ENCODE measurements at places on chromosomes 7 and 10.
A peak's percentile ranks its signal among the peaks of the same experiment; 100 is the strongest.

- DNase-seq = peak; percentile 84
Observed at GRCh38 chr10:133258818-133259601, 17.7 kb downstream of the ADAM8 start.

GRCh38 chr10:106355450-106355849 is 809.1 kb downstream of the SORCS1 start:
- DNase-seq = no peak

- no peak for DNase-seq
Observed at GRCh38 chr10:23198940-23199767, 7.0 kb downstream of the PTF1A start.

DNA sequence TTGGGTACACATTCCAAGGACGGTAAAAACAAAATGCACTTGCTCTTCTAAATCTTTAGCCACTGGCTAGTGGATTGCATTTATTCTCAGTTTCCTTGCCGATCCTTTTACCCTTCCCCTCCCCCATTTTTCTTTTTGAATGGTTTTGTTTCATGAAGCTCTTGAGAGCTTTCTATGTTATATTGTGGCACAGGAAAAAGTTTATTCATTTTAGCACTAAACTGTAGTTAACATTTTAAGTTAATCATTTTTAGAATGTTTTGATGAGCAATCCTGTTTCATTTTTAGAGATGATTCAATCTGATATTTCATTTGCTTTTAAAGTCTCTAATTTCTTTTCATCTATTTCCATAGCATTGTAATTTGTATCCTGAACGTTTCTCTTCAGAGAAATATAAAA is 24.0 kb downstream of the ZEB1 start:
- no peak for DNase-seq

GRCh38 chr7:25855854-25856782 is 295.9 kb upstream of the NFE2L3 start:
- no peak for DNase-seq

DNA sequence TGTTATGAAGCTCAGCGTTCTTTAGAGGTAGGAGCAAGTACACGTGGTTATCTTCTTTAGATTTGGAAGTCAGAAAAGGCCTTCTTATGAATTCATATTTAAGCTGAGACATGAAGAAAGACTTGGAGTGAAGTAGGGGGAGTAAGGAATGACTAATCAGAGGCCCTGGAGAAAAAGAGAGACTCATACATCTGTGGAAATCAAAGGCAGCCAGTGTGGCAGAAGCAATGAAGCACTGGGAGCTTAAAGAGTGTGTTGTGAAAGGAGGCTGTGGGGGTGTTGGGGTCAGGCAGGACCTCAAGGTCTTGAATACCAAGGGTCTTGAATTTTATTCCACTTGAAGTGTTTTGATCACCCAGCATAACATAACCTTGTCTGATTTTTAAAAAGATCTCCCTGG is 35.7 kb upstream of the FGL2 start:
- DNase-seq = no peak

DNA sequence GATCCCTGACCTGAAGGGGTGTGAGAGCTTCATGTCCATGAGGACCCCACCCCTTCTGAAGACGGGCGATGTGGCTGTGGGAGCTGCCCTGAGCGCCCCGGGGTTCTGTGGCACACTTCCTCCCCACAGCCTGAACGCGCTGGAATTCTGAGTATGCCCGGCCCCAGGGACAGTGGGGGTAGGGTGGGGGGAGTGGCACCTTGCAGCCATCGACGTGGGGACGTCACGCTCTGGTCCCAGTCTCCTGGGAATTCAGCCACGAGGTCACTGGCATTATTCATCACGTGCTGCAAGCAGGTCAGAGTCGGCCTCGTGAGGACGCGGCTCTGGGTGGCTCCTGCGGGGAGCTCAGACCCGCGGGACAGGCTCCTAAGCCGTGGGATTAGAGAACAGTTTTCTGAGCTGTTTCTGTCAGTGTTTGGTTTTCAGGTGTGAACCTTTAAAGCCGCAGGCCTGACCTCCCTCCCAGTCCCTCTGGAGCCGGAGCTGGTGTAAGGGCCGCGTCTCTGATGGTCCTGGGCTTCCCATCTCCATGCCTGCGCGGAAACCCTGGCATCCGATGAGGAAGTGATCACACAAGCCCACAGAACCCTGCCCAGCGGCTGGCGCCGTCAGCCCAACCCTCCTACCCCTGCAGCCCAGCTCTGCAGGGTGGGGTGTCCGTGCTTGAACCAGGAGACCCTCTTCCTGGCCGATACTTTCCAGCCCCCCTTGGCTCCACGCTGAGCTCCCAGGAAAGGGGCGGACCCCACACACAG is 16.1 kb downstream of the GPR146 start:
- no peak for DNase-seq

DNA sequence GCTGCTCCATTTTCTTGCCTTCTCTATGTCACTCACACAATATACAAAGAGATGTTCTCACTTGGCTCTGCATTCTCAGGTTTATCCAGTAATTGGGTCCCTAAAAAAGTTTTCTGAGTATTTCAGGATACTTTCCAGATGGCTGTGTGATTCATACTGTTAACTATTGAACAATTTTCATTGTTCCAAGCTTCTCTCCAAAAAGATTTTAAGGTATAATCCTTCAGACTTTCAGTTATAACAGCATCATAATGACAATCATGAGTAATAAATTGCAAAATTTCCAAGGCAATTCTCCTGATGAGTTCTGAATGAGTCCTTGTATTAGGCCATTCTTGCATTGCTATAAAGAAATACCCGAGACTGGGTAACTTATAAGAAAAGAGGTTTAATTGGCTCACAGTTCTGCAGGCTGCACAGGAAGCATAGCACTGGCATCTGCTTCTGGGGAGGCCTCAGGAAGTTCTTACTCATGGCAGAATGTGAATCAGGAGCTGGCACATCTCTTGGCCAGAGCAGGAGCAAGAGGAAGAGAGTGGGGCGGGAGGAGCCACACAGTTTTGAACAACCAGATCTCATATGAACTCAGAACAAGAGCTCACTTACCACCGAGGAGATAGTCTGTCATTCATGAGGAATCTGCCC is 148.1 kb downstream of the SLC16A9 start:
- DNase-seq = no peak

DNA sequence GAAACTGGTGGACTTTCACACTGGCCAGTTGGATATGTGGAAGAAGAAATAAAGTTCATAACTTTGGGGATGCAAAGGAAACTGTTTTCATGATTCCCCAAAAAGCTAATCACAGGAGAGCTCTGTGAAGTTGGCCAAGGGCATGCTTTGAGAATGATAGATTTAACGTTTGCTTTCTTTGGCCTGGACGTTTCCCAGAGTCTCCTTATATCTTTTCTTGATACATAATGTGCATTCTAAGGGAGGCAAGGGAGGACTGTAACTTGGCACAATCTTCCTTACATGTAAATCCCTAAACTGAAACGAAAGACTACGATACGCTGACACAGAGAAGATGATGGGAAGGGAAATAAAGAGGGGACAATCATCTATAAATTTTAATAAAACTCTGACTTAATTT is 176.5 kb upstream of the INHBA start:
- no peak for DNase-seq

GRCh38 chr7:55209366-55209765 is 155.8 kb upstream of the LANCL2 start:
- no peak for DNase-seq

GRCh38 chr7:20199015-20199737 is 18.0 kb downstream of the MACC1 start:
- peak; percentile 67 for DNase-seq

- DNase-seq = no peak
Observed at GRCh38 chr10:124606822-124607221, 137.4 kb downstream of the FAM53B start.

- DNase-seq = no peak
Observed at GRCh38 chr10:644943-645334, 44.5 kb downstream of the DIP2C start.

DNA sequence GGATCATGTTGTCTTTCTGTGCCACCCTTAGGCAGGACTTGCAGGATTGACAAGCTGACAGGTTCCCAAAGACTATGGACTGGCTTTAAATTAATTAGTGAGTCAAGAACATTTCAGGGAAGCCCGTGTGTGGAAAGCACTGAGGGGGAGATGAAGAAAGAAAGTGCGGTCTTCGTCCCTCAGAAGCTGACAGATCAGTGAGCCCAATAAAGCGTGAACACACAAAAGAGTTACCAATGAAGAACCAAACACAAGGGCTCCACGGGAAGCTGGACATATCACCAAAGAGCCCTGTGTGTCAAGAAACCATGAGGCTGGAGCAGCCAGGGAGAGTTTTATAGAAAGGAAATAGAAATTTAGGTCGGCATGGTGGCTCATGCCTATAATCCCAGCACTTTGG is 725.8 kb downstream of the PARD3 start:
- DNase-seq = no peak

GRCh38 chr10:3784510-3785250 is at the start of gene KLF6:
Gene KLF6 (minus strand): TSS chr10:3785209. CDS start chr10:3785014, 195 bp downstream.
- DNase-seq = no peak

- no peak for DNase-seq
Observed at GRCh38 chr10:124289851-124290795, 128.6 kb downstream of the OAT start.

DNA sequence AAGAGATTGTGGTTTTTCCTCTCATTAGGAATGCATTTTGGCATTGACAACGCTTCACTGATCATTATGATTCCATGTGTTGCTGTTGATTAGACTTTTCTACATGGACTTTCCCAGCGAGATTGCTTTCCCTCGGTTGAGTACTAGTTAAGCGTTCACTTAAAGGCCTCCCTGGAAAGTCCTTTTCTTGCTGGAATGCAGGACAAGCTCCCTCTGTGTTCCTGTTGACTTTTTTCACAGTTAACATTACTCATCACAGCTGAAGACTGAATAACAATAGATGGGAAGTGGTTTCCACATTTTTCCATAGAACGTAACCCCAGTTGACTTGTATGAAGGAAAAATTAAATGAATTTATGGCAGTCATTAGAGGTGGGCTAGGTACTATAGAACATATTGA is 2.6 kb upstream of the CAV1 start:
- DNase-seq = peak; percentile 53

DNA sequence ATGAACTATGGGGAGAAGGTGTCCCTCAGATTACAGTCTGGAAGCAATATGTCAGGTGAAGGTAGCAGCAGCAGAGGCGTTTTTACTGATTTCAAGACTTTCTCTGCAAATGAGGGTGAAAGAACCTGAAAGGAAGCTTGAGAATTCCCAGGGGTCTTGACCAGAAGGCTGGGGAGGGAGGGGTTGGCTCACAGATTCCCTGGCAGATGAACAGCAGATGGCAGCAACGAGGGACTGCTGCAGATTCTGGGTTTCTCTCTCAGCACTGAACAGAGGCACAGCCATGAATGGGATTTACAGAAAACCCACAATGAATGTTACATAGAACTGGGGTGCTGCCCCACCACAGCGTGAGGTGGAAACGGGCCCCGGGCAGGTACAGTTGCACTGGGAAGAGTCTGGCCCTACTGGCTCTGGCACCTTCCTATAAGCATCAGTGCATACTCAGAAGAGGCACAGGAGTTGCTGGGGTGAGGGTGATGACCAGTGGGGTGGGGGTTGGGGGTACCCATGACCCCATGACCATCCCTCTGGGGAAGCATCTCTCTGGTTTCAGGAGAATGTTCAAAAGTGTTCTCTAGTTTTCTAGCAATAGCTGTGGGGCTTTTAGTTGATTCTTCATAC is 317.8 kb downstream of the SH2D4B start:
- no peak for DNase-seq

DNA sequence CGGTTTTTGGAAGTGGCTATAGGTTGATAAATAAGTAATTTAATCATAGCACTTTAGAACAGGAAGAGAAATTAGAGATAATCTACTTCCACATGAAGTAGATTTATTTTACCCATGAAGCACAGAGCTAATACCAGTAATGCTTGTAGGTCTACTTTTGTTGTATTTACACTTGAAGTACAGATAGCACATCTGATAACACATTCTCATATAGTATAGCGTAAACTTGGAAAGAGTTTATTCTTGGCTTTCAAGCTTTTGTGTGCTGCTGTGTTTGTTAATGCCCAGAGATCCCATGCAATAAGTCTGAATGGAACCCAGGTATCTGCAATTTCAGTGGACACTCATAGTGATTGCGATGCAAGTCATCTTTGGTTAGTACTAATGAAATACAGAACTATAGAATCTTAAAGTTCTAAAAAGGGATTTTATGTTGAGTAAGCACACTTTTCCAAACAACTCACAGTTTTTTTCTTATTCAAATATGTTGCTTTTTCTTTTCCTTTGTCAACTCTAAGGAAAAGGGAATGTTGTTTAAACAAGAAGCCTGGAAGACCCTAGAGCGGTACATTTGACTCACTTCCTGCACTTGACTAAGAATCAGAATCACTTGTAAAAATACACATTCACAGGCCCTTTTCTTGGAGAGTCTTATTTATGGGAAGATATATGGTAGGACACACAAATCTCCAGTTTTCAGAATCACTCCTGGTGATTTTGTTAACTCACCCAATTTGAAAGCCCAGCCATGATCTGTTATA is 105.8 kb downstream of the GNAI1 start:
- no peak for DNase-seq

Measured in SW 1271 (cell line).